RPMI8226 (cell line): ENCODE measurements at places on chromosomes 6 and 20.

GRCh38 chr6:82840571-82840970, 225.1 kb downstream of the UBE3D start:
- no peak for DNase-seq

- no peak for DNase-seq
Observed at GRCh38 chr6:13471184-13471583, 16.2 kb downstream of the GFOD1 start.

DNA sequence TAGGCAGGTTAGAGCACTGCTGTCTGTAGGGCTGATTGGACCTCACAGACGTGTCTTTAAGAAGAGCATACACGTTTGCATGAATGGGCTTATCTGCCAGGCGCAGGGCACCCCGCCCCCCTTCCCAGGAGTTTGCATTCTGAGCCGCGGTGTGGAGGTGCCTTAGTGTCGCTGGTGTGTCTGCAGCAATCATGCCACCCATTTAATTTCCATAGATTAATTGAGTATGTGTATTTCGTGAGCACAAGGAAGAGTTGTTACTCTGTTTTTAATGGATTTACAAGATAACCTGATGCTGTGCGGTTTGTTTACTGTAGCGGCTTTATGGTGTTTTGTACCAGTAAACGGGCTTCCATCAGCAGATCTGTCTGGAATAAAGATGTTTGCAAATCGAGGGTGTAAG, 107.7 kb downstream of the ZDHHC14 start:
- no peak for DNase-seq

DNA sequence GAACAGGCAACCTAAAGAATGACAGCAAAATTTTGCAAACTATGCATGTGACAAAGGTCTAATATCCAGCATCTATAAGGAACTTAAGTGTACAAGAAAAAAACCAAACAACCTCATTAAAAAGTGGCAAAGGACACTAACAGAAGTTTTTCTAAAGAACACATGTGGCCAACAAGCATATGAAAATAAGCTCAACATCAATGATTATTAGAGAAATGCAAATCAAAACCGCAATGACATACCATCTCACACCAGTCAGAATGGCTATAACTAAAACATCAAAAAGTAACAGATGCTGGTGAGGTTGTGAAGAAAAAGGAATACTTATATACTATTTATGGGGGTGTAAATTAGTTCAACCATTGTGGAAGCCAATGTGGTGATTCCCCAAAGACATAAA, 5.5 kb downstream of the RFPL4B start:
- DNase-seq, result no peak

- no peak for DNase-seq
Observed at GRCh38 chr20:9139106-9139833, 70.4 kb downstream of the PLCB4 start.

DNA sequence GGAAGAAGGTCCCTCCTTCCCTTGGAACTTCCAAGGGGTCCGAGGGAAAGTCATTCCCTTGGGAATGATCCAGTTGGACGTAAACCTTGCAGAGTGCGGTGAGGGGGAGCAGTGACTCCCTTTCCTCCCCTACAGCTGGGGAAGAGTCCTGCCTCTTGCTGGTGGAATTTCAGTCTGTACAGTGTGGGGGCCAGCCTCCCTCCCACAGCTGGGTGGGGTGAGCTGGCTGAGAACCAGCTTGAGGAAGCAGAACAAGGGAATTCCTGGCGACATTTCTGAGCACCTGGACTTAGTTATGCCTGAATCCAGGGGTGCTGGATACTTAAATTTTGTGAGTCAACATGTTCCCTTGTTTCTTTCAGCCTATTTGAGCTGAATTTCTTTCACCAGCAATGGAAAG, 152.0 kb downstream of the ANKRD60 start:
- DNase-seq, result no peak

- DNase-seq, result peak; percentile 55
Observed at GRCh38 chr20:64107736-64108457, 532 bp upstream of the NPBWR2 start.

DNA sequence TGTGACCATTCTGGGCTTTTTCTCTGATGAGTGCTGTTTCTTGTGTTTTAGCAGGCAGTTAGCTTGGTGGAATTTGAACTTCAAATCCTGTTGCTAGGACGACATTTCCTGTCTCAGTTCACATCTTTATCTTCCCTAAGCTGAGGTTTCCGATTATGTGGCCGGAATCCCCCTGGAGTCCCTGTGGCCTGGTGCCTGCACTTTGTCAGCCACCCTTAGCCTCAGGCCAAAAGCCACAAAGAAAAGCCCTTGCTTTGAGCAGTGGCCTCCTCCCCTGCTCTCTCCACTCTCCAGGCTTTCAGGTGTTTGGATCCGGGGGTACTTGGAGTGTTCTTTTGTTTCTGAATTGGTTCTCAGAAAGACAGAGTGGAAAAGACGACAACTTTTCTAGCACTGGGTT, 59.9 kb upstream of the PMEPA1 start:
- DNase-seq, result no peak

DNA sequence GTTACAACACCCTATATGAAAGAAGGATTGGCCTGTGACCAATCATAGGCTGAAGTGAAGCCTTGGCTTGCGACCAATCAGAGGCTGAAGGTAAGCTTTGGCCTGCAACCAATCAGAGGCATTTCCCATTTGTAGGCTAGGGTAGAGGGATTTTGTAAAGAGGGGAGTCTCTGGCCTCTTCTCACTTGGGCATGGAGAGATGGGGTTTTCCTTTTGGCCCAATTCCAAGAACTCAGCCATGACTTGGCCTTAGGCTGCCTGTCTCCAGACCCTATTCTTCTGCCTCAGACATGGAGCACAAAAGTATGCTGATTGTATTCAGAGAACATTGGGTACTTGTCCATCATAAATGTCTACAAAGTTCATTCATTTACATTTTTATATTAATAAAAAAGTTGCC, 308.3 kb downstream of the UTRN start:
- no peak for DNase-seq

DNA sequence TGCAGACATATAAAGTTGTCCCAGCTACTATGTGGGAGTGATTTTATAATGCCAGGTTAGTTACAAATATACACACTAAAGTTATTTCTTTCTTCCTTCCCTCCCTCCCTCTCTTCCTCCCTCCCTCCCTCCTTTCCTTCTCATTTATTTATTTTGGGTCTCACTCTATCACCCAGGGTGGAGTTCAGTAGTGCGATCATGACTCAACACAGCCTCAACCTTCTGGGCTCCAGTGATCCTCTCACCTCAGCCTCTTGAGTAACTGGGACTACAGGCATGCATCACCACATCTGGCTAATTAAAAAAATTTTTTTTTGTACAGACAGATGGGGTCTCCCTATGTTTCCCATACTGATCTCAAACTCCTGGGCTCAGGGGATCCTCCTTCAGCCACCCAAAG, 59.2 kb downstream of the PHF20 start:
- DNase-seq, result no peak

- DNase-seq, result no peak
Observed at GRCh38 chr6:21772884-21773575, 179.5 kb downstream of the SOX4 start.

DNA sequence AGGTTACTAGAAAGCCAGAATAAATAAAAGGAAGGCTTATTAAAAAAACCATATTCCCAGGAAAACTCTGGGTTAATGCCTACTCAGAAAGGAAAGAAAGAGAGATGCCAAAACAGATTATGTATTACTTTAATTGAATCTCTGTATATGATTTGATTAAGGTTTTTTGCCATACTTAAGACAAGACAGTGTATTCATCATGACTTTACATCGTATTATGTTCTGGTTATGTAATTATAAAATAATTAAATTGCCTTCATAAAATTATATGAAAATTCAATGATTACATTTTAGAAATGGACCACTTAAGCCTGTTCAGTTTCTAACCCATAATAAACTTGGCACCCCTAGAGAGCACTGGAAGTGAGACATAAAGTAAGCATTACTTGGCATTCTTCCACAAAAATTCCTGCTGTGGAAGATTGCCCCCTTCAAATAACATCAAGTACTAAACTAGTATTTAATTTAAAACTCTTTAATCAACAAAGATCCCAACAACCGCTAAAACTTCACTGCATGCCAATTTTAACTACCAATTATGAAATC, 20.8 kb upstream of the IBTK start:
- no peak for DNase-seq

DNA sequence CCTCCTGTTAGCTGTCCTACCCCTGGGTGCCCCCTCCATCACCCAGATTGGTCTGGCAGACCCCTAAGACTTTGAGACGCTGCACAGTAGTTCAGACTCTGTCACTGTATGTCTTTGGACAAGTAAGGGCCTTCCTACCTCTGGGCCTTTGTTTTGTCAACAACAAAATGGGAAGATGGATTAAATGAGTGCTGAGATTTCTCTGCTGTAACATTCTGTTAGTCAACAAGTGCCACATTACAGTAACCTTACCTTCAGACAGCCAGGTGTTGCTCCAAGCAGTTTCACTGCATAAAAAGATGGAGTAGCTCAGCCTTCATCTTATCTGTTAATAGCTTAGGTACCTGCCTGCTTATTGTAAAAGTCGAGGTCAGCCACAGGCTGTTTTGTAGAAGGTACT, 16.0 kb downstream of the CHMP4B start:
- no peak for DNase-seq

GRCh38 chr20:10366898-10367692, 66.9 kb downstream of the MKKS start:
- DNase-seq, result no peak

DNA sequence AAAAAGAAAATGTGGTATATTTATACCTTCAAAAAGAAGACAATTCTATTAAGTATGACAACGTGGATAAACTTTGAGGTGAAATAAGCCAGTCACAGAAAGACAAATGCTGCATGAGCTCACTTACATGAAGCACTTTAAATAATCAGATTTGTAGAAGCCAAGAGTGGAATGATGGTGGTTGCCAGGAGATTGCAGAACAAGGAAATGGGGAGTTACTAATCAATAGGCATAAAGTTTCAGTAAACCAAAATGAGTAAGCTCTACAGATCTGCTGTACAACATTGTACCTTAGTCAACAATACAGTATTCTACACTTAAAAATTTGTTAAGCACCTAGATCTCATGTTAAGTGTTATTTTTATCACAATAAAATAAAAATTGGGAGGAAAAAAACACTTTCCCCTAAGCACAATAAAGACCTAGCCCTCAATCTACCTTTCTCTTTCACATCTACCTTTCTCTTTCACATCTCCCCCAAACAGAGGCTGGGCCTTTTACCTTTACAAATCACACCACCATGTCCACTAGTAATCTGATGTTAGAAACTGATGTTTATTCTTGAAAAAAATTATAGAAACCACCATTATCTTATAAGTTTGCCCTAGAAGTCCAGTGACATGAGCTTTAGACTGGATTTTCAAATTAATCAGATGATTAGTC, 73.9 kb downstream of the PKIB start:
- DNase-seq, result no peak

- no peak for DNase-seq
Observed at GRCh38 chr6:168943231-168943905, 310.3 kb downstream of the THBS2 start.

DNA sequence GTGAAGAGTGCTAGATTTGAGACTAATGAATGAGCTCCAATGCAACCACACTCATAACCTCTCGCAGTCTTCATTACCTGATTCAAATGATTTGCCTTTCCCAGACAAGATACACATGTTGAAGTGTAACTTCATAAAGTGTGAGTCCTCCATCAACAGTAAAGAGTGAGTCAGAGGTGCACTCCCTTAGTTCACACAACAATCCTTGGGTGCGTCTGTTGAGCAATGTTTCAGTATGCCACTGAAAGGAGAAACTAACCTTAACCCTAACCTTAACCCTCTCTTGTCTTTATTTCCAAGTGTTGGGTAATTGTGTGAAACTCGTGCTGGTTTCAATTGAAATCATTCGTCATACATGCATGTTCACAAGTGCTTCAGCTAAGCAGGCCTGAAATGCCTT, 21.0 kb upstream of the RIN2 start:
- no peak for DNase-seq

- no peak for DNase-seq
Observed at GRCh38 chr6:133313068-133313467, 71.9 kb downstream of the EYA4 start.

DNA sequence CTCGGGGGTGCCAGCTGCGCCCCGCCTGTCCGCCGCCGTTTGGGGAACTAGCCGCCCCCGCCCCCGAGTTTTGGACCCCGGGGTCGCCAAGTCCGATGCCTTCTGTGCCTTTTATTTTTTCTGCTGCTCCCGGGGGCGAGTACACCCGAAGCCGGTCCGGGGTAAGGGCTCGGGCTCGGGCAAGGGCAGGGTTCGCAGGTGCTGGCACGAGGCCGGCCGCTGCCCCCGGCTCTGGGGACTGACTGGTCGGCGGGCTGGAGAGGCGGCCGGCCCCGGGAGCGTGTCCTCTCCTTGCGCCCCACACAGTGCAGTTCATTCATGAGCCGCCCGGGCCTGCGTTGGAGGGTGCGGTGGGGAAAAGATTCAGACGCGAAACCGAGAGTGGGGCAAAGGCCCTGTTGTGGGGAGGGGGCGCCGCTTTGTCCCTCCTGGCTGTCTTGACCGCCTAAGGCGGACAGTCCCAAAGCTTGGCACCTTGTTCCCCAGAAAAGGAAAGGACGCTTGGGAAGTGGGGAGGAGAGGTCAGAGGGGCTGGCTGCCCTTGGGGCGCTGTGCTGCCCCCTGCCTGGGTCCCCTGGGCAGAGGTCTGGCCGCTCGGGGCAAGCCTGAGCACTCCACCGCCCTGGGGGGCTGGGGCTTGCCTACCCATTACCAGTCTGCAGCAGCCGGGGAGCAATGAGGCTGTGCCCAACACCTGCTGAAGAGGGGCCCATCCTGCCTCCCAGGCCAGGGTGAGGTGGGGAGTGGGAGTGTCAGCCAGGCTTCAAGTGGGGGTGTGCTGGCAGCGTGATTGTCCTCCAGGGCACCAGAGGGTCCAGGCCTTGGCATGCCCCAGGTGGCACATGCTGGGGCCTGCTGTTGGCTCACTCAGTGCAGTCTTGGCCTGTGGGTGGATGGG, 915 bp downstream of the TMEM63B start:
- peak; percentile 67 for DNase-seq

DNA sequence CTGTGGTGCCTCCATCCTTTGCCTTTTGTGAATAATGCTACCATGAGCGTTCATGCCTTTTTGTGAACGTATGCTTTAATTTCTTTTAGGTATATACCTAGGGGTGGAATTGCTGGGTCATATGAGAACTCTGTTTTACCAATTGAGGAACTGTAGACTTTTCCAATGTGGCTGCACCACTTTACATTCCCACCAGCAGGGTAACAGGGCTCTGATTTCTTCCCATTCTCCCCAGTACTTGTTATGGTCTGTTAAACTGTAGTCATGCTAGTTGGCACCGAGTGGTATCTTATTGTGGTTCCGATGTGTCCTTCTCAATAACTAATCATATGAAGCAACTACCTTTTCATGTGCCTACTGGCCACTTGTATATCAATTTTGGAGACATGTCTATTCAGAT, 312.1 kb downstream of the GMDS start:
- no peak for DNase-seq

DNA sequence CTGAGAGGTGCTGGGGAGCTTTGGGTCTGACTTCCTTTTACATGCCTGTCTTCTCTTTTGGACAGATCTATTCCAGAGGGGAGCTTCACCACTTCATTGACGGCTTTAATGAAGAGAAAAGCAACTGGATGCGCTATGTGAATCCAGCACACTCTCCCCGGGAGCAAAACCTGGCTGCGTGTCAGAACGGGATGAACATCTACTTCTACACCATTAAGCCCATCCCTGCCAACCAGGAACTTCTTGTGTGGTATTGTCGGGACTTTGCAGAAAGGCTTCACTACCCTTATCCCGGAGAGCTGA, 13.1 kb downstream of the PRDM1 start:
- DNase-seq, result no peak
